ENCODE measurements at places on chromosomes 12 and 14.

GRCh38 chr14:61468063-61468825 lies 146.9 kb downstream of the PRKCH start:
- no peak for DNase-seq

- no peak for DNase-seq
Measured at GRCh38 chr12:69671597-69671996, 27.5 kb downstream of the BEST3 start.

GRCh38 chr12:110046451-110047187 lies 1.7 kb downstream of the C12orf76 start:
- no peak for DNase-seq

- no peak for DNase-seq
Measured at GRCh38 chr12:123398177-123398549, 14.2 kb downstream of the KMT5A start.
